Activated CD4-positive, alpha-beta T cell treated with anti-CD3 and anti-CD28 coated beads, Interleukin-2, amount 50 U/mL, for 48 hours (primary cell): ENCODE measurements at places on chromosomes 6 and 20.

DNA sequence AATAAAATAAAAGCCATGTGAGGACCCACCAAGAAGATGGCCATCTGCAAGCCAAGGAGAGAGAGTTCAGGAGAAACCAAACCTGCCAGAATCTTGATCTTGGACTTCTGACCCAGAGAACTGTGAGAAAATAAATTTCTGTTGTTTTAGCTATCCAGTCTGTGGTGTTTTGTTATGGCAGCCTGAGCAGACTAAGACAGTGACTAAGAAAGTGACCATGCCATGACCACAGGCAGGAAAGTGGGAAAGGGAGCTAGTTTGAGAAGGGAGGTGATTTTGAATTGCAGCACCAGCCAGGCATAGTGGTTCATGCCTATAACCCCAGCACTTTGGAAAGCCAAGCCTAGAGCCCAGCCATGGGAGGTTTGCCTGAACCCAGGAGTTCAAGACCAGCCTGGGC, 21.9 kb upstream of the C6orf62 start:
- DNase-seq: no peak

- DNase-seq: no peak
Measured at GRCh38 chr20:57749131-57749690, 39.4 kb upstream of the PMEPA1 start.

- no peak for DNase-seq
Measured at GRCh38 chr6:101113468-101114260, 232.5 kb upstream of the ASCC3 start.

- no peak for DNase-seq
Measured at GRCh38 chr6:154071711-154072110, 32.7 kb downstream of the OPRM1 start.

DNA sequence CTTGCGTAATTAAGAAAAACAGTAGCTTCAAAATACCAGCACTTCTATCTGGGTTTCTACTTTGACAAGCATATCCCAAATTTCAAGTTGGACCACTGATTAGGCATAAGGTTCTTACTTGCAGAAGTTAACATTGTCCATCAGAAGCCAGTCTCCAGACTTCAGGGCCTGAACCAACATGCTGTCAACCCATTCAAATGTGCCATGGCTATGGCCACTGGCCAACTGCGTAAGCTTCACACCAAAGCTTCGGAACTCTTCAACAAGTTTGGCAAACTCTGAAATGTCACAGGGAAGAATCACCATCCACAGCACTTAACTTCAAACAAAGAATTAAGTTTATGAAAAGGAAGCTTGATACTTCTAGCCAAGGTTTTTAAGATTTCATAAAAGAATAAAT, 78.0 kb upstream of the LYRM2 start:
- no peak for DNase-seq

DNA sequence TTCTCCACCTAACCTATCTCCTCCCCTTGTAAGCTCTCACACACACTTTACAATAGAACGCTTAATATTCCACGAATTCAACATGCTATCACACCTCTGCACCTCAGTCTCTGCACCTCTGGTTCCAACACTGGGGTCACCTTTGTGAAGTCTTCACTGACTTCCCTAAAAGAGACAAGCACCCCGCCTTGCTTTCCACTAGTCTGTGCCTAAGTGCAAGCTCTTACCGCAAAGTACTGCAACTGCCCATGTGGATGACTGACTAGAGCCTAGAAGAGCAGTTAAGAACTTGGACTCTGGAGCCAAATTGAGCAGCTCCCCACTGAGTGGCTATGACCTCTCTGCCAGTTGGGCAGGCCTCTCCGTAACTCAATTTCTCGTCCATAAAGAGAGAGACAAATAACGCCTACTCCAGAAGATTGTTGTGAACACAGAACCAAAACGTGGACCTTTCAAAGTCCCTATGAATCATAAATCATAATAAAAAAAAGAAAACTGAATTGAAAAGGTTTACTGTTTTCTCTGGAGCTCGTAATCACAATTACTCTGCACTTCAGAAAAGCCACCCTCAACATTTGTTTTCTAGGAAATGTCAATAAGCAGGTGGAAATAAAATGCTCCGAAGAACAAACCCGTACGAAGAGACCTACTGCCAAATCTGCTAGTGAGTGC, 1.2 kb downstream of the IFNGR1 start:
- DNase-seq: no peak

DNA sequence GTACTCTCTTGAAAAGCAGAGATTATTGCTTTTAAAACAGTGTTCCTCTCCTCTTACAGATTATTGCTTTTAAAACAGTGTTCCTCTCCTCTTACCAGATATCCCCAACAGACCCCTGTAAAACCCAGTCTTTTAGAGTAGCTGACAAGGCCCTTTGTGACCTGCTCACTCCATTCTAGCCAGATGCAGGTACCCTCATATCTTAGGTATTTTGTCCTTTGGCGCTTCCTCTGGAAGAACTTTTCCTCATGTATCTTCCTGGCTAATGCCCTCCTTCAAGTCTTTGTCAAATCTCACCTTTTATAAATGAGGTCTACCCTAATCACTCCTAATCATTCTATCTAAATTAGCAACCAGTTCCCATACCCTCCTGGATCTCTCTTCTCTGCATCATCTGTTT, 536.0 kb downstream of the BTBD3 start:
- no peak for DNase-seq
